ENCODE measurements at places on chromosomes 7 and 10. TPM values are rescaled to one million over a fixed set of nuclear protein-coding genes. Genes with fewer than 3 reads are reported as not detected.

DNA sequence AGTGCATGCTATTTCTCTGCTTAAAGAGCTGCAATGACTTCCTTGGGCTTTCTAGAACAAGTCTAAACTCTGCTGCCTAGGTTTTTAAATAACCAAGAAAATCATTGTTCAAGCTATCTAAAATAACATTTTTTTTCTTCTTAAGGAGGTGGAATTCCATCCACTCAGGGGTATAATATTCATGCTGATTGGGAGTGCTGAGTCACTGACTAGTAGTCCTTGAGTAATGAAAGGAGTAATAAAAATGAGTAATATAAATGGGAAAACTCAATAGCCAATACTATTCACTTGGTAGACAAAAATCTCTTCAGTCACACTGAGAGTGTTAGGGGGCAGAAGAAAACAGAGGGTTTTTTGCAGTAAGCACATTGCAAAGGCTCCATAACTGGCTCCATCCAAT, 72.0 kb downstream of the GFRA1 start:
- DNase-seq = no peak

Gene GPR146
- total RNA-seq = 2.8 TPM

DNA sequence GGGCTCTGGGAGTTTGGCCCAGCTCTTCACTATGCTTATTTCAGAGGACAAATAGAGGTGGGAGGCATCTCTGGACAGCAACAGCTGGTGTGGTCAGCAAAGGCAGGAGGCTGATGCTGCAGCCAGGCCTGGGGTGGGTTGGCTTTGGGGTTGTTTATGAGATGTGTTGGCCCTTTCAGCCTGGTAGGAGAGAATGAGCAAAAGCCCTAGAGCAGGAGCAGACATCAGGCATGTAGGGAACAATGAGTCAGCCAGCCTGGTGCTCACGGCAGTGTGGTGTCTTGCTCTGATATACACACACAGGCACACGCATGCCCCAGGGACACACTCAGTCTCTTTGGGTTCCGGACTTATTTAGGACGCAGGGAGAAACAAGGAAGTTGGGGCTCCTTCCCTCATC, 157.1 kb downstream of the PRKCQ start:
- DNase-seq = peak; percentile 60

Gene SEPTIN7
- total RNA-seq = 256 TPM

DNA sequence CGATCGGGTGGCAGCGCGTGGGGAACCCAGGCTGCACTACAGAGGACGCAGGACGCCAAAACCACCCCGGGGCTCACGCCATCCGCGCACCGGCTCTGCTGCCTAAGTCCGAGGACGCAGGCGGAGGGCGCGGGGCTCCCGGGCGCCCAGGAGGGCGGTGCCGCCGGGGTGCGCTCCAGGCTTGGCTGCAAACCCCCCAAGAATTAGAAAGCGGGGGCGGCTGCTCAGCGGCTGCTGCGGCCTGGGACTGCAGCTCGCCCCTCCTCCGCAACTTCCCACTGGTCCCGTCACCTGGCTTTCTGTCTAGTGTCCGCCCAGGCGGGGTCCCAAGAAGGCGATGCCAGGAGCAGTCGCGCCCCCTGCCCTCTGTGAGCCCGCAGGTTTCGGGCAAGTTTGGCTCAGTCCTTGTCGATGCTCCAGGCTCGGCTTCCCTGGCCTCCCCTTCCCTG, 1.7 kb upstream of the POU6F2 start:
- no peak for DNase-seq
